Ascending aorta (tissue), 2 donors: ENCODE measurements at places on chromosomes 5 and 9.

GRCh38 chr9:109447329-109448076 is 50.6 kb downstream of the PTPN3 start:
- H3K4me3 ChIP-seq = no peak overlapping the region
- peaks cover 35% of the 10 kb centered on the region for H3K36me3 ChIP-seq
- no peak for DNase-seq
- no peak overlapping the region for H3K27ac ChIP-seq
- H3K27me3 ChIP-seq = no peaks in the 10 kb centered on the region

GRCh38 chr5:92909602-92909962 is 671.4 kb downstream of the NR2F1-AS1 start:
- DNase-seq = no peak
- H3K27me3 ChIP-seq = no peaks in the 10 kb centered on the region
- H3K36me3 ChIP-seq = no peaks in the 10 kb centered on the region
- no peaks in the 10 kb centered on the region for H3K4me1 ChIP-seq

GRCh38 chr5:132758451-132758850 is 11.2 kb downstream of the CCNI2 start:
- DNase-seq = no peak
- no peak overlapping the region for H3K27ac ChIP-seq

DNA sequence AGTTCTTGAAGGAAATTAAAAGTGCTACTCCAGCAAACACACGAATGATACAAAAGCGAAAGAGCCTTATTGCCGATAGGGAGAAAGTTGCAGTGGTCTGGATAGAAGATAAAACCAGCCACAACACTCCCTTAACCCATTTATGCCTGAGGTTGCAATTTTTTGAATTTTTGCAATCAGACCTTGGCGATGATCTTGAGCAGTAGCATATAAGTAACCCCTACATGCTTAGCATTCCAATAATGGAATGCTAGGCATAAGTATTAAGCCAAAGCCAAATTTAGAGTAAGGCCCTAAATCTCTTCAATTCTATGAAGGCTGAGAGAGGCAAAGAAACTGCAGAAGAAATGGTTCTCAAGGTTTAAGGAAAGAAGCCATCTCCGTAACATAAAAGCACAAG is 153.5 kb downstream of the SLC28A3 start:
- no peak for DNase-seq
- H3K27me3 ChIP-seq = no peaks in the 10 kb centered on the region
- H3K4me1 ChIP-seq = no peaks in the 10 kb centered on the region
- H3K4me3 ChIP-seq = no peak overlapping the region
- no peak overlapping the region for H3K27ac ChIP-seq

DNA sequence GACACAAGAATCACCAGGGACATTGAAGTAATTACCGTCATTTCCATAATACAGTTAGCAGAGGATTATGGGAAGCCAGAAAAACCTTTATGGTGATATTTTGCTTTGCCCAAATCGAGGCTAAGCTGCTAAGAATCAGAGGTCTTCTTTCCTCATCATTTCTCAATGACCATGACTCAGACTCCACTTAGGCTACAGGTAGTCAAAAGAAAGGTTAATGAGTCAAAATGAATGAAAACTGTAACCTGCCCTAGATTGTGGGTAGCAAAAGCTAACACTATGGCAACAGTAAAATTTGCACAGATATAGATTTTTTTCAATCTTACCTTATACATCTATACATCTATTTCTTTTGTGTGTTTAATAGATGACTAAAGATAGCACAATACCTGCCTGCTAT is 185.8 kb downstream of the CARTPT start:
- H3K4me1 ChIP-seq = peaks cover 11% of the 10 kb centered on the region
- H3K4me3 ChIP-seq = no peak overlapping the region
- no peaks in the 10 kb centered on the region for H3K27me3 ChIP-seq
- H3K36me3 ChIP-seq = no peaks in the 10 kb centered on the region

GRCh38 chr5:146409054-146409671 is 38.0 kb upstream of the TCERG1 start:
- H3K27me3 ChIP-seq = no peaks in the 10 kb centered on the region
- DNase-seq = no peak
- H3K36me3 ChIP-seq = no peaks in the 10 kb centered on the region
- H3K4me3 ChIP-seq = no peak overlapping the region
- H3K4me1 ChIP-seq = no peaks in the 10 kb centered on the region

GRCh38 chr9:91935066-91935749 is 14.8 kb downstream of the ROR2 start:
- H3K4me1 ChIP-seq = no peaks in the 10 kb centered on the region
- H3K27me3 ChIP-seq = no peaks in the 10 kb centered on the region
- no peak for DNase-seq
- H3K36me3 ChIP-seq = no peaks in the 10 kb centered on the region
- no peak overlapping the region for H3K4me3 ChIP-seq
